Bronchial epithelial cell (primary cell): ENCODE measurements at places on chromosomes 2 and 18. TPM values are rescaled to one million over a fixed set of nuclear protein-coding genes. Genes with fewer than 3 reads are reported as not detected.

DNA sequence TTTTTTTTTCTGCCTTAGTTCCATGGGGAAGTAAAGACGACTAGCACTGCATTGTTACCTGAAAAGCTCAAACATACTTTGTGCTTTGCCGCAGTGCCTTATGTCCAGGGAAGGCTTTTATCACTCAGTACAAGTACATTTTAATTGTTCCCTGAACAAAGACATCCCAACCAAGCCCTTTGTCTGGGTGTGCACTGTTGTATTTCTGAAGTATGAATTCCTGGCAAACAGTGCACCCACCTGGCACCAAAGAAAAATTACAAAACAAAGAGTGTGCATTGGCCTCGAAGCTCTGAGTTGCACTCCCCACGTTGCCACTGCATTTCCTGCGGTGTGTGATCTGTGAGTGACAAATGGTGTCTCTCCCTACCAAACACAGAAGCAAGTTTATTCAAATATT, 858.5 kb upstream of the PIK3C3 start:
- peak; percentile 61 for DNase-seq

The PARD6G gene
- total RNA-seq, result 12.4 and 13.2 TPM in 2 replicates

DNA sequence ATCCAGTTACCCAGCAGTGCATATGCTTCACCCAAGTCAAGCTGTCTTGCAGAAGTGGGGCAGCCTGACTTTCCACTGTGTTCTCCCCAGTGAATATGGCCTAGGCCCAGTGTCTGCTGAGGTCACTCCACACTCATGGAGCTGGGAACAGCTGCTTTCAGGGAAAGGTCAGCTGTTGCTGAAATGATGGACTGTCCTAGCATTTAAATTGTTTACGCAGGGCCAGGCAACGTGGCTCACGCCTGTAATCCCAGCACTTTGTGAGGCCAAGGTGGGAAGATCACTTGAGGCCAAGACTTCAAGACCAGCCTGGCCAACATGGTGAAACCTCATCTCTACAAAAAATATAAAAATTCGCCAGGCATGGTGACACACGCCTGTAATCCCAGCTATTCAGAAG, 86.5 kb downstream of the LIPG start:
- no peak for DNase-seq

DNA sequence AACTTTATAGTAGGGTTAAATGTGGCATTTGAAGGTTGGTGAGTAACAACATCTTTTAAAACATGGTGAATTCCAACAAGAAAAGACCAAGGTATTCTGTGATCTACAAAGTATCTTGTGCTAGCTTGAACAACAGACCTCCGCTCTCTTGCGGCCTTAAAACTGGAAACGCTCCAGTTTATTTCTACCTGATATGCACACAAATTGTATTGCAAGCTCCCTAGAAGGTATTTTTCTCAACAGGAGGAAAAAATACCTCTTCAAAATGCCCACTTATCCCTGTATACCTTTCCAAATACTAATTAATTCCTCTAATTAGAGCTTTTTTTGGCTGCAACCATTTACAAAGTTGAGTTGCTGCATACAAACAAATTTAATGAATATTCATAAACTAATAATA, 69.5 kb downstream of the KCNH7 start:
- no peak for DNase-seq

GRCh38 chr2:232896720-232897597, 26.9 kb downstream of the SNORC start:
- no peak for DNase-seq

DNA sequence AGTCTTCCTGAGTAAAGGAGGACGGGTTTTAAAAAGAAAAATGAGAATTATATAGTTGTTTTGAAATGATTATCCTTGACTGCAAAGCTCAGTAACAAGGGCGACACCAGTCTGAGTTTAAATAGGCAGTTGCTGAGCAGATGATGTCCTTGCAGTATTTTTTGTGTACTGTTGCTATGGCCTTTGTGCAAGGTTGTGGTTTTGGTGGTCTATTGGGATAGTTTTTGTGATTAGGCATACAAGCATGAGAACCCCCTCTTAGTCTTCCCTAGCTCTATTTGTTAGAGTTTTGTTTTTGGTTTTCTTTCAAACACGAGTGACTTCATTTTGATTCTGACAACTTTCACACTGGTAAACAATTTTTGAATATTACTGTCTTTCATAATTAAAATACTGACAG, 64.1 kb downstream of the TAF4B start:
- no peak for DNase-seq

DNA sequence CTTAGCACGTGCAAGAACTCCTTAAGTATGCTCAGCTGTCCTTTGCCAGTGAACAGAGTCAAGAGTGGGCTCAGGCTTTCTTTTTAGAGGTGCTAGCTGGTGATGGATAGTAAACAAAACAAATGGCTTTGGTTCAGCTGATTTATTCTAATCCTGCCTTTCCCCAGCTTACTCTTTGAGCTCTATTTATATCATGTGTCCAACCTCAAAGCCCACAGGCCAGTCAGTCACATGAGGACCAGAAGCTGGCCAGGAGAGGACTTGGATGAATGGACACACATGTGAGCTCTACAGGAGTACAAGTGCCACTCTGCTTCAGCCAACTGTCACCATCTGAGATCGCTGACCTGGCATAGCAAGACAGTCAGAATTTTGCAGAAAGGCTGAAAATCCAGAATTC, 59.4 kb downstream of the STK39 start:
- no peak for DNase-seq

DNA sequence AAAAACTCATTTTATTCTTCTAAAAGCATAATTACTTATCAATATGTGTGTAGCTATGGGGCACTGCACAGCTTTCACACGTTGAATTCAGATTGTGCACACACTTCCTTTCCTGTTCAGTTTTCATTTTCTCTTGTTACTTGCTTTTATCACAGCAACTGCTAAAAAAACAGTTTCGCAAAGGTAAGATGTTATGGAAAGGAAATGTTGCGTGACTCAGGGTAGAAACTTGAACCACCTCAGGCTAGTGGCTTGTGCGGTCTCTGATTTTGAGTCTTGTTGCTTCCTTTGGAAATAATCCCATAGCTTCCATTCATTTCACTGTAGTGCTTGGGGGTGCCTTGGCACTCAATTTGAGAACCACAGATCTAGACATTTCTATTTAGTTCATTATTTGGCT, 171.9 kb downstream of the FMNL2 start:
- peak; percentile 88 for DNase-seq

GRCh38 chr18:9851511-9851910, 34.3 kb upstream of the TXNDC2 start:
- DNase-seq, result peak; percentile 62

DNA sequence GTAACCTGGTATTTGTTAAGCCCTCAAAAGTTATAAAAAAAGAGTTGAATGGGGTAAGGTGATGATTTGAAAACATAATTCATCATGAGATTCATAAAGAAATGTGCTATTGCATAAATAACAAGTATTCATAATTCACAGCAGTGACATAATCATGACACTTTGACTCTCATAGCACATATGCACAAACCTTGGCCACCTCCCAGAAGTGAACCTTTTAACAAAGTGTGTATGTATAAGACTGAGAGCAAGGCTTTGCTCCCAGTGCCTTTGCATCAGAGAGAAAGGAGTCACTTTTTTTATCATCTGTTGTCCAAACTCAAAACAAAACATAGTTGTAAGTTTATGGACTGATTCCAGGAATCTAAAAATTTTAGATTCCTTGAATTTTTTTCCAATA, 15.0 kb upstream of the HTR2B start:
- DNase-seq, result no peak

- no peak for DNase-seq
Observed at GRCh38 chr18:49843778-49844625, 30.7 kb upstream of the ACAA2 start.

DNA sequence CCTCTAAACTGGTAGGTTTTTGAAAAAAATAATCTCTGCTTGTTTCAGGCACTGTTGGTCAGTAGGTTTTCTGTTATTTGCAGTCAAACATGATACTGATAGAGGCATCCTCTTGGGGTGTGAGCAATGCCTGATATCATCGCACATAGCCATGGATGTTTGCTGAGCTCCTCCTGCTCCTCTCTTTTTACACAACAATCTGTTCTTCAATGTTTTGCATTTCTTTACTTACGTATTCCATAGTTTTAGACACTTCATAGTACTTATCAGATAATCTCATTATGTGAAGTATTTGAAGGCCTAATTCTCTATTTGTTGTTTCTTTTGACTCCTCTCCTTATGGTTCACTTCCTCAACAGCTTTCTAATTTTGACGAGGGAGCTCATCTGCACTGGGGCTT, 23.0 kb upstream of the HS6ST1 start:
- no peak for DNase-seq

The MYO1B gene
- 247 and 311 TPM in 2 replicates for total RNA-seq
